AG20443 (cell line): ENCODE measurements at places on chromosomes 4 and X.

DNA sequence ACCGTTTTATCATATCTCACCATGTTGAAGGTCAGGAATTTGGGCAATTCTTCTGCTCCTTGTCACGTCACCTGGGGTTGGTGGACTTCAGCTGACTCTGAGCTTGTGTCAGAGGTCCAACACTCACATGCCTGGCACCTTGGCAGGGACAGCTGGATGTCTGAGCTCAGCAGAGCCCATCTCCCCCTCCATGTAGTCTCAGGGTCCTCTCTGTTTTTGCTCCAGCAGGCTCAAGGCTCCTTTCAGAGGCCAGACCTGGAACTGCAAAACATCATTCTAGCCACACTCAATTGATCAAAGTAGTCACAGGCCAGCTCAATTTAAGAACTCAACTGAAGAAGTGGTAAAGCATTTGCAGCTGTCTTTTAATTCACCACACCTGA lies 45.4 kb downstream of the EDNRA start:
- DNase-seq, result no peak

- DNase-seq, result peak; percentile 24
Observed at GRCh38 chr4:125801373-125801772, 486.6 kb downstream of the FAT4 start.

DNA sequence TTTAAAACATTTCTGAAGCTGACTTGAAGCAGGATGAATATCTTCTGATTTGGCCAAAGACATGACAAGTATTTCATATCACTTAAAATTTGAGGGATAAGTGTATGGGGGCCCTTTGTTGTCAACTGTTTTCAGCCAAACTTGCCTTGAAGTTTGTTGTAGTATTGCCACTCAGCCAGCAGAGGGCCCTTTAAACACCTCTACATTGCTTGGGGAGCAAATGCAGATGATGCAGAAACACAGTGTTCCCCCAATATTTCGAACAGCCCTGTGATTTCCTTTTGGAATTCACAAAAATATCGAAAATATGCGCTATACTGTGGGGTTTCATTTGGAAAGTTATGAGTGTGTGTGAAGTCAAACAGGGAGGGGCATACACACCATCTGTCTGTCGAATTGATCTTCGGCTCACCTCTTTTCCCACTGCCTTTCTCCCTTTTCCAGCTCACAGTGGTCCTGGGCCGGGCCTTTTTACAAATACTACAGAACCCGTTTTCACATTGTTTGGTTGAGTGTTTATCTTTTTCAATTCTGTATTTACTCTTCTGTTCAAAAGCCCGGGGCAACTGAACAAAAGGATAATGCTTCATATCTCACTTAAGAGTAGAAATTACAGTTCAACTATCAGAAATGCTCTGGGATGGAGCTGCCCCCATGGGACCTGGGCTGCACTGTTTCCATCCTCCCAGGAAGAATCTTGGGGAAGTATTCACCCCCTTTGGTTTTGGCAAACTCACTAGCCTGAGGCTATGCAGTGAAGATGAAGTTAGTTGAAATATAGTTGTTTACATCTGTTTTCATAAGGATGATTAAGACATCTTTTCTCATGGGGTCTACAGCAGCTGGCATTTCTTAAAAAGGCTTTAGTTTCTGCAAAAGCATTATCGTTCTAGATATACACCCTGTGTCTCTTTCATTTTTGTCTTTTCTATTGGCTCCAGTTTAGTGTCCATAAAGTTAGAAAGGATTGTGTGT lies 137.6 kb downstream of the EGF start:
- DNase-seq, result peak; percentile 64

- DNase-seq, result peak; percentile 52
Observed at GRCh38 chrX:120790118-120790517, 85.5 kb downstream of the CT47B1 start.

DNA sequence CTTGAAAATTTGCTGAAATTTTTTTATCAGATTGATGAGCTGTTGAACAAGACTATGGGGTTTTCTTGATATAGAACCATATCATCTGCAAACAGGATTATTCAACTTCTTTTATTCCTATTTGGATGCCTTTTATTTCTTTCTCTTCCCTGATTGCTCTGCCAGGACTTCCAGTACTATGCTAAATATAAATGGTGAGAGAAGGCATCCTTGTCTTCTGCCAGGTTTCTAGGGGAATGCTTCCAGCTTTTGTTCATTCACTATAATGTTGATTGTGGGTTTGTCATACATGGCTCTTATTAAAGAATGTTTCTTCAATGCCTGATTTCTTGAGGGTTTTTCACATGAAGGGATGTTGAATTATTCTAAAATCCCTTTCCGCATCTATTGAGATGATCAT lies 1139.5 kb downstream of the FAM133A start:
- DNase-seq, result no peak

DNA sequence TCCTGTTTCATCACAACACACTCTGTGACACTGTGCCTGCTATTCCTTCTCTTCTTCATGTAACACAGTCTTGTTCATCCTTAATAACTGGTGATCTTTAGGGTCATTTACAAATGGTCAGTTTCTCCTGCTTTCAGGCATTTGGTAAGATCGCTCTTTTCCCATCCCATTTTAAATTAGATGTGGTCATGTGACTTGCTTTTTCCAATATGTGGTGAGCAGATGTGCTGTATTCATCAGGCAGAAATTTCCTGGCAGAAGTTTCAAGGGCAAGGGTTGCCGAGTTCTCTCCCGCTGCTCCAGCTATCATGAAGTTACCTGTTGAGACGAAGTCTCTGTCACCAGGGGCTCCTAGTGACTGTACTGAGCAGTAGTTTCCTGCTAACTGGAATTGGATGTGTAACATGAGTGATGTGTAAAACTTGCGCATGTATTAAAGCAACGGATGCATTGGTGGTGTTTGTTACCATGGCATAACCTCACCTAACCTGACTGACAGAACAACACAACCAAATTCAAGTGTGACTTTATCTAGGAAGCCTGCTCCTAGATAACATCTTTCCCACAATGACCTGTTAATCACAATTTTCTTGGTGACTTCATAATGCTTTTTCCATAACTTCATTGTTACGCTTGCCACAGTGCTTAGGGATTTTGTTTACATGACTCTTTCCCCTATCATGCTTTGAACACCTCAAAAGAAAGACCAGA lies 29.5 kb upstream of the BMPR1B start:
- peak; percentile 30 for DNase-seq

GRCh38 chr4:22343606-22344005 lies 172.3 kb downstream of the ADGRA3 start:
- DNase-seq, result no peak

DNA sequence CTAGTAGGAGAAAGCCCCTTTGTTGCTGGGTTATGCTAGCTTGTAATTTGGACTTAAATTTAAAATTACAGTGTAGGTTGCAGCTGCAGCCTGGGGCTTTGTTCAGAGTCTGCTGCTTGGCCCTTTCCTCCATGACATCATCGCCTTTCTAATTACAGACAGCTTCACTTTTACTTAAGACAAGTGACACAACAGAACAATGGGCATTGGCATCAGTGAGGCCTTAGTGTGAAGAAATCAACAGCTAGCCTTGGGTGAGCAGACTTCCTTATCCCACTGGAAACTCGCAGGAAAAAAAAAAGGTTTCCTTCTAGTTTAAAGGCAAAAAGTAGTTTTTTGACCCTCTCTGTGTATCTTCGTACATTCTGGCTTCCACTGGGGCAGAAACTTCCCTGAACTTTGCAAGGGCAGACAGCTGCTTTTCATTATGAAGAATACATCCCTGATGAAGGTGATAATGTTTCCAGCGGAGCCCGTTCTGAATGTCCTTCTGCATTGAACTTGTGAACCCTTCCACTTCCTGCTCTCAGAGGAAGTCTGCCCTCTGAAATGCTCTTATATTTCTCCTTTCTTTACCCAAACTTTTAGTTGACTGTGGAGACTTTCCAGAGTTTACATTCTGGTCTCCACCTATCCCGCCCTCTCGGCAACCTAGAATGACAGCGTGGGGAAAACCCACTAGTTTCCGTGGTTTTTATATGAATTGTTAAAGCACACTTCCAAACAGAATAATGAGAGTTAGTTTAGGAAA lies 123.2 kb upstream of the FAM9C start:
- peak; percentile 30 for DNase-seq

- DNase-seq, result no peak
Observed at GRCh38 chrX:124736553-124737270, 390.3 kb downstream of the SH2D1A start.

DNA sequence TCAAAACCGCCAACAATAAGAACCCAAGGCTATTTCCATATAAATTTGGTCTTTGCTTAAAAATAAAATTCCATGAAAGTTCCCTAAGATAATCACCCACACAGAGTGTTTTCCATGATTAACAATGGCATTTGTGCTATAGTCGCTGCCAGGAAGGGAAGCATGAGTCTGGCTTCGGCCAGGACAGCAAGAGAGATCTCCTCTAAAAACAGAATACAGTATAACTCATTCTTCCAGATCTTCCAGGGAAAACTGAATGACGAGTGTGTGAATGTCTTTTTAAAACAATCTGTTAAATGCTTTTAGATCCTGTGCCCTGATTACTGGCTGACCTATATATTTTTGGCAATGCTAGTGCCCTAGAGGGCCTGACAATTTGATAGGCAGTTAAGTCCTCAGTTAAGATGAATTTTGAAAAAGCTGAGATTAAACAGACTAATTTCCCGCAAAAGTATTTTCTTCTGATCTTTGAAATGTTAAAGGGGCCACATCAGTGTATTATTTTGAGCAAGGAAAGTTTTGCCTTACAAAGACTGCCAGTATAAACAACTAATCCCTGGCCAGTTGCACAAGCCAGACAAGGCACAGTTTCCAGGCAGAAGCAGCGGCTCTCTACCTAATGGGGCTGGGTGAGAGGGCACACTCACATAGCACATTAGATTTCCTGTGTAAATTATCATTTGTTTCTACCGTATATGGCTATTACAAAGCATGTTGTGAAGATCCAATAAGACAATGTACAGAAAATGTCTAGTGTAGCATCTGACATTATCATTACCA lies 127.3 kb downstream of the DCHS2 start:
- DNase-seq, result no peak

DNA sequence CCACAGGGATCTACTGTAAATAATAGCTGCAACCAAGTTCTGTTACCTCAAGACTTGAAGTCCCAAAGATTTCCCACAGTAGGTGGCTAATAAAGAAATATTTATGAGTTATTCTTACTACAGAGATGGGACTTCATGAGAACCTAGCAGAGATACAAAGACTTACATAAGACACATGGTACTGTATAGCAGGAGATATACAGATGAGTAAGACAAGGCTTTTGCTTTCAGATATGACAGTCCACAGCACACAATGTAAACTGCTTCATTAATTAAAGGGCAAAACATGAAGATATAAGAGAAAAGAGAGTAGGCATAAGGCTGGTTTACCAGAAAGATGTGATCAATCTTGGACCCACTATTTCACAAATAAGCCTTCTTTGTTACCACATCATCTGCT lies 6.6 kb downstream of the ANKRD17 start:
- DNase-seq, result no peak

GRCh38 chr4:55437823-55438222 lies 42.1 kb downstream of the TMEM165 start:
- no peak for DNase-seq

DNA sequence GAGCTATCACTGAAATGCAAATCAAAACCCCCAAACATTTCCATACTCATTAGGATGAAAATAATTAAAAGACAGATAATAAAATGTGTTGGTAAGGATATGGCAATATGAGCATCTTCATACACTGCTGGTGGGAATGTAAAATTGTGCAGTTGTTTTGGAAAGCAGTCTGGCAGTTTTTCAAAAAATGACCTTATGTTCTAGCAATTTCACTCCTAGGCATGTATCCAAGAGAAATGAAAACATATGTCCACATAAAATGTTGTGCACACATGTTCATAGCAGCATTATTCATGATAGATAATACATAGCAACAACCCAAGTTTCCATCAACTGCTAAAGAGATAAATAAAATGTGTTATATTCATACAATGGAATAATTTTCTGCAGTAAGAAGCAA lies 14.8 kb upstream of the GPRASP2 start:
- DNase-seq, result no peak

DNA sequence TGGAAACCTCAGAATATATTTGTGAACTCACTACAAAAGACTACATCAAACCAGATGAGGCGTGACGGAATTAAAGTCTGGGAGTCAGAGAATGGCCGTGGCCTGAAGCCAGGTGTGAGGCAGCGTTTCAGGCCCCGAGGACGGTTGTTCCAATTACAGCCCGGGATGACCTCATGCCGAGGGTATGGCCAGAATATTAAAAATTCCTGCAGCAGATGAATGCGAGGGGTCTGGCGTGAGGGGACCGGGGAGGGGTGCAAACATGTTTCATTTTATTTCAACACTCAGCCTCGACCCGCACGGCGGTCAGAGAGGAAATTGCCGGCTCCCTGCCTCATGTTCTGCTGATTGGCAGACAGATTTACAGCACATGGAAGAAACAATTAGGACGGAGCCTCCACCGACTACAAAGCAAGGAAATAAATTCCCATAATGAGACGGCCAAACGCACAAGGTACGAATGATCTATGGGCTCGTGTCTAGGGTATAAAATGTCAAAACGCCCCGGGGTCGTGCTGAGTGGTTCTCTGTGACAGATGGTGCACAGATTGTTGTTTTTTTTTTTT lies 289.7 kb downstream of the SHOX start:
- DNase-seq, result peak; percentile 58

GRCh38 chrX:40168480-40169011 lies 70.8 kb upstream of the BCOR start:
- DNase-seq, result no peak

DNA sequence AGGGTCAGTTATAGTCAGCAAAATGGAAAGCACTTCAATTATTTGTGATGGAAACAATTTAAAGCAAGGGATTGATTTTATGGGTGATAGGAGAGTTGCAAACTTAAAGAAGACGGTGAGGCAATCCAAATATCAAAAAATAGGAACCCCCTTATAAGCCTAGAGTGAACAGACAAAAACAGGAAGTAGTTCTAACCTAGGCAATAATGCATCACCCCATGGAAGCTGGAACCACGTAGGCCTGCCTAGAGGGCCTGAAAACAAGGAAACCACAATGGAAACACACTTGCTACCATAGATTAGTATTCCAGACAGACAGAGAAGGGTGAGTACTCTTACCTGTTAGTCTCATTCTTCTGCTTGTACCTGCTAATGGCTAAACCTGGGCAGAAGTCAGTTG lies 13.5 kb upstream of the GK2 start:
- DNase-seq, result no peak

GRCh38 chr4:169337510-169337909 lies 66.8 kb upstream of the SH3RF1 start:
- DNase-seq, result peak; percentile 84

- no peak for DNase-seq
Observed at GRCh38 chr4:6461301-6462165, 10.9 kb downstream of the PPP2R2C start.

- peak; percentile 41 for DNase-seq
Observed at GRCh38 chr4:38084877-38085711, 124.9 kb downstream of the PTTG2 start.

DNA sequence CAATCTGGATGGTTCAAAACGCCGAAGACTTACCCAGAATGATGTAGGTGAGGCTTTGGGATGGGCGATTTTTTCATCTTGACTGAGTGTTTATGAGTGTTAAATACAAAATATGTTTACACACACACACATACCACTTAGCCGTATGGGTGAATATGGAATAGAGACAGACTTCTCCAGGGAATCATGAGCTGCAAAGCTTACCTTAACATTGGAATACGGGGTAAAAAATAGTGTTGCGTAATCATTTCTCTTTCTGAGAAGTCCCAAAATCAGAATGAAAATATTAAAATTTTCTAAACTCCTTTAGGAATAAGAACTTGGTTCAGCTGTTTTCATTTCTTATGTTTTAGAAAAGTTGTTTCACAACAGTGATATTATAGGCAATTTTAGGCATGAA lies 63.5 kb downstream of the EGF start:
- no peak for DNase-seq
